ENCODE measurements at places on chromosomes 3 and 15.

DNA sequence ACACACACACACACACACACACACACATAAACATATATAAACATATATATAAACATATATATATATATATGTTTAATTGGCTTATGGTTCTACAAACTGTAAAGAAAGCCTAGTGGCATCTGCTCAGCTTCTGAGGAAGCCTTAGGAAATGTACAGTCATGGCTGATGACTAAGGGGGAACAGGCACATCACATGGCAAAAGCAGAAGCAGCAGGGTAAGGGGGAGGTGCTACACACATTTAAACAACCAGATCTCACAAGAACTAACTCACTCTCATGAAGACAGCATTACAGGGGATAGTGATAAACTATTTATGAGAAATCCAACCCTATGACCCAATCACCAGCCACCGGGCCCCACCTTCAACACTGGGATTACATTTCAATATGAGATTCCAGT lies 922.9 kb downstream of the SI start:
- no peak for DNase-seq

DNA sequence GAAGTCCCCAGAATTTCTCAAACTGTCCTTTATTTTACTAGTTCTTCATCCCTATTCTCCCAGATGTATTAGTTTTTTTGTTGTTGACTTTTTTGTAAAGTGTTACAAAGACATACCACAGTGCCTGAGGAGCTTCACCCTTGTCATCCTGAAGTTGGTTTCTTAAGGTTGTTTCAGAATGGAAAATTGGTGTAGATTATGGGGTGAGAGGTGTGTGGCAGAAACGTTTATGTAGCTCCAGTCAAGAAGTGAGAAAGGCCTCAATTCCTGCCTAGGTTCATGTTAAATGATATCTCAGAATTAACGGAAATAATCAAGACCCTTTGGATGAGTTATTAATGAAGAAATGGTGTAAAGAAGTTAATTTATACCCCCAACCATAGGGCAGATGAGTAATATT lies 6.8 kb downstream of the EDEM1 start:
- no peak for DNase-seq

DNA sequence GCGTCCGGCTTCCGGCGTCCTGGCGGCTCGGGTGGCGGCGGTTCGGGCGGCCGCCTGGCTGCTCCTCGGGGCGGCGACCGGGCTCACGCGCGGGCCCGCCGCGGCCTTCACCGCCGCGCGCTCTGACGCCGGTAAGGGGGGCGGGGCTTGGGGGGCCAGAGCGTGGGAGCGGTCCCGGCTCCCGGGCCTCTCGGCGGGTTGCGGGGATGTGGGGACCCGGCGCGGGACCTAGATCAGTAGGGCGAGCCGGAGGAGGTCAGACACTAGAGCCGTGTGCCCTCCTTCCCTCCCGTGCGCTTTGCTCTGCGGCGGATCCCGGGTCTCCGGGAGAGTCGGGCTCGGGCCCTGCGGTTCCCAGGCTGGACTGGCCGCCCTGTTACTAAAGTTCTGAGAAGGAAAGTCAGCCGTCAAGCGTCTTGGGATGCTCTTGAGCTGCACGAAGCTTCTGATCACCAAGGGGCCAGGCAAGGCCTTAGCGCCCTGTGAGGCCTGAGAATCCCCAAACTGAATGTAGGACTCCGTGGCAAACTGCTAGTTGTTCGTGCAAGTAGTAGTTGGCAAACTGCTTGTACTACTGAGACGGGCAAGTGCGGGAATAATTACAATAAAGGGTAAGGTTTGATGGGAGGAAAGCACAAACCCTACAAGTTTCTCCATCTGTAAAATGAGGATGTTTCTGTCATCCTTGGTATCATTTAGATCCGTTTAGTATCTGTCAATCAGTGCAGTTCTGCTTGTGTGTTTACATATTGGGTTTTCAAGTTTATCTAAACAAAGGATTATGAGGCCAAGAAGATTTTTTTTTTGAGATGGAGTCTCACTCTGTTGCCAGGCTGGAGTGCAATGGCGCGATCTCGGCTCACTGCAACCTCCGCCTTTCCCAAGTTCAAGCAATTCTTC lies 587 bp downstream of the PIGX start:
- no peak for DNase-seq

- DNase-seq, result no peak
Measured at GRCh38 chr3:172187511-172187910, 148.1 kb downstream of the FNDC3B start.

DNA sequence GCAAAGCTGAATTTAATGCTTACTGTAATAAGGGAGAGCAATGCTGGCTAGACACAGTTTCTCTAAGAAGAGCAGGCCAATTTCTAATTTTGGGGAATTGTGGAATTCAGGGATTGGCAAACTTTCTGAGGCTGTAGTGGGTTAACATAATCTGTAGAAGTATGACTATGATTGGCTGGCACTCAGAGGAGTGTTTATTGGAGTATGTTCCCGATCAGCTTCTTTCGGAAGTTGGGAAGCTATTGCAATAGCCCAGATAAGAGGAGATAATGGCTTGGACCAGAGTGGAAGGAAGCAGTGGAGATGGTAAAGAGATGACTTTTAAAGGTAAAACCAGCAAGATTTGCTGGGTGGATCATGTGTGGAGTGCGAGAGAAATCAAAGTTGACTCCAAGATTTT lies 19.4 kb downstream of the TMOD3 start:
- peak; percentile 5 for DNase-seq
